ENCODE measurements at places on chromosomes 12 and 14. TPM values are rescaled to one million over a fixed set of nuclear protein-coding genes. Genes with fewer than 3 reads are reported as not detected.

Gene KRR1
- total RNA-seq, result 59.0 TPM

Gene IL22
- not detected for total RNA-seq

DNA sequence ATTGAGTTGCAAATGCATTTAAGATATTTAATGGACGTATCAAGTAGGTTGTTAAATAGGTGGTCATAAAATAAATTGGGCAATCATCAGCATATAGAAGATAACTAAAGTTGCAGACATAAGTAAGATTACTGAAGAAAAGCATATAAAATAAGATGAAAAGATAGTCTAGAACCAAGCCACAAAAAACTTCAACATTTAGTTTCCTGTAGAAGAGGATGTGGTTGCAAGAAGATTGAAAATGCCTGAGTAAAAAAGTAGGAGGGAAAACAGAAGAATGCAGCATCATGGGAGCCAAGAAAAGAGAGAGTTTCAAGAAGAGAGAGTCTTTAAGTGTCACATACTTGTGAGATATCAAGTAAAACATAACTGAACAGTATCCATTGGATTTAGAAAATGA lies 17.6 kb upstream of the SLC16A7 start:
- no peaks in the 10 kb centered on the region for H3K27me3 ChIP-seq
- H3K36me3 ChIP-seq, result no peaks in the 10 kb centered on the region
- H3K4me1 ChIP-seq, result peaks cover 16% of the 10 kb centered on the region

GRCh38 chr14:21042918-21043317 lies 756 bp downstream of the RNASE7 start:
- no peak overlapping the region for H3K4me3 ChIP-seq
- no peak overlapping the region for H3K27ac ChIP-seq
- DNase-seq, result no peak
- H3K4me1 ChIP-seq, result peaks cover 62% of the 10 kb centered on the region
- peaks cover 23% of the 10 kb centered on the region for H3K27me3 ChIP-seq

- H3K27ac ChIP-seq, result no peak overlapping the region
- peaks cover 17% of the 10 kb centered on the region for H3K36me3 ChIP-seq
- H3K4me1 ChIP-seq, result no peaks in the 10 kb centered on the region
- H3K4me3 ChIP-seq, result no peak overlapping the region
- DNase-seq, result no peak
Observed at GRCh38 chr14:30921305-30921704, 46.9 kb downstream of the COCH start.

DNA sequence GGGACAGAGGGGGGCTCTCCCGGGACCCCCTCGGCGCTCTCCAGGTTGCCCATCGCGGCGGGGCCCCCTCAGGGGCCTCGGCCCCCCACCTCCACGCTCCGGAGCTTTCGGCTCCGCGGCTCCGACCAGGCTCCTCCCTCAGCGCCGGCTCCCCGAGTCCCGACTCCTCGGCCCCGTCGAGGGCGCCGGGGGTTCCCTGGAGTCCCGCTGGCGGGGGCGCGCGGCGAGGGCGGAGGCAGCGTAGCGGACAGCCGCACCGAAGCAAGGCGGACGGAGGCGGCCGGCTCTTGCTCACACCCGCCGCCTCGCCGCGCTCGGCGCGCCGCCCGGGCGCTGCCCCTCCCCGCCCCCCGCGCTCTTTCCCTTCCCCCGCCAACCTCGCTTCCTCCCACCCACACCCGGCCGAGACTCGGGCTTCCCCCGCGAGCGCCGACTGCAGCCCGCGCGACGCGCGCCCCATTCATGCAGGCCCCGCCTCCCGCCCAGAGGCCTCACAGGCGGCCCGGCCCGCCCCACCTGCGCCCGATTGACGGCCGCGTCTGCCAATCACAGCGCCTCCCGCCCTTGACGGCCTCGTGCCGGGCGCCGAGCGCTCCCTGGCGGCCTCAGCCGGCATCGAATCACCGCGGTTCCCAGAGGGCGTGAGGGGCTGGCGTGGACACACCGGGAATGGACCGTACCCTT lies at the start of gene FMNL3:
Gene FMNL3, minus strand, starts transcription at position 278 of the 684 bp plus-strand sequence. Its CDS starts 225 bp downstream, at position 53.
- peaks cover 13% of the 10 kb centered on the region for H3K27me3 ChIP-seq
- H3K4me1 ChIP-seq, result peaks cover 46% of the 10 kb centered on the region
- H3K4me3 ChIP-seq, result peak within 1 kb of the TSS; percentile 93
- DNase-seq, result peak; percentile 96
- no peaks in the 10 kb centered on the region for H3K36me3 ChIP-seq

GRCh38 chr14:52354242-52354641 lies 40.1 kb downstream of the PTGER2 start:
- DNase-seq, result no peak
- peak overlapping the region; percentile 90 for H3K27ac ChIP-seq
- H3K4me3 ChIP-seq, result peak overlapping the region; percentile 75
- peaks cover 63% of the 10 kb centered on the region for H3K4me1 ChIP-seq
- H3K36me3 ChIP-seq, result 0 out of 2 replicates have a peak, but pooled peaks cover 4% of the 10 kb centered on the region

Gene P2RX7
- 0.28 TPM for total RNA-seq

- no peaks in the 10 kb centered on the region for H3K27me3 ChIP-seq
Observed at GRCh38 chr12:91513313-91513712, 330.7 kb upstream of the DCN start.

DNA sequence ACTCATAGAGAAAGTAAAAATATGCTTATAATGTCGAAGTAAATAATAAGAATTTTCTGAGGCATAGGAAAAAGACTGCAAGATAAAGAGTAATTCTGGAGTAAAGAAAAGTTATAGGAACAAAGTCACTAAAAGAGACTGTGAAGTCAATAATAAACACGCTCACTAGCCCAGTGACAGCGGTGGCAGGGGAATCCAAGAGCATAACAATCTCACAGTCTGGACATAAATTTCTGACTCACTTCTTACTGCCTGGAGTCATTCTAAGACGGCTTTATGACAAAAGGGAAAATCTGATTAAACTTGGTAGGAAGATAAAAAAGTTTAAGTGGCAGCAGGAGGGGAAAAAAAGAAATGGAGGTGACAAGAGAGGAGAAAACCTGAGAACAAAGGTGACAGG lies 56.4 kb upstream of the GRIP1 start:
- no peaks in the 10 kb centered on the region for H3K4me1 ChIP-seq
- no peak for DNase-seq
- no peaks in the 10 kb centered on the region for H3K27me3 ChIP-seq
- no peak overlapping the region for H3K4me3 ChIP-seq
- no peak overlapping the region for H3K27ac ChIP-seq
- no peaks in the 10 kb centered on the region for H3K36me3 ChIP-seq

- H3K36me3 ChIP-seq, result no peaks in the 10 kb centered on the region
- no peak for DNase-seq
- H3K4me1 ChIP-seq, result peaks cover 62% of the 10 kb centered on the region
- H3K27me3 ChIP-seq, result no peaks in the 10 kb centered on the region
- peak overlapping the region; percentile 0 for H3K4me3 ChIP-seq
Observed at GRCh38 chr12:93122569-93123091, 193.5 kb upstream of the EEA1 start.

Gene RHEBL1
- total RNA-seq, result 0.59 TPM

- H3K36me3 ChIP-seq, result no peaks in the 10 kb centered on the region
- no peak for DNase-seq
Observed at GRCh38 chr12:50927356-50927755, 25.0 kb upstream of the HIGD1C start.

- H3K4me1 ChIP-seq, result peaks cover 16% of the 10 kb centered on the region
- H3K4me3 ChIP-seq, result no peak overlapping the region
- H3K27me3 ChIP-seq, result no peaks in the 10 kb centered on the region
- peaks cover 30% of the 10 kb centered on the region for H3K36me3 ChIP-seq
- DNase-seq, result peak; percentile 21
Observed at GRCh38 chr14:88463318-88463717, 77.9 kb downstream of the SPATA7 start.

GRCh38 chr12:11824736-11825135 lies 175.3 kb downstream of the ETV6 start:
- peaks cover 25% of the 10 kb centered on the region for H3K4me1 ChIP-seq
- H3K27me3 ChIP-seq, result 0 out of 2 replicates have a peak, but pooled peaks cover 1% of the 10 kb centered on the region
- DNase-seq, result no peak
- H3K4me3 ChIP-seq, result no peak overlapping the region

DNA sequence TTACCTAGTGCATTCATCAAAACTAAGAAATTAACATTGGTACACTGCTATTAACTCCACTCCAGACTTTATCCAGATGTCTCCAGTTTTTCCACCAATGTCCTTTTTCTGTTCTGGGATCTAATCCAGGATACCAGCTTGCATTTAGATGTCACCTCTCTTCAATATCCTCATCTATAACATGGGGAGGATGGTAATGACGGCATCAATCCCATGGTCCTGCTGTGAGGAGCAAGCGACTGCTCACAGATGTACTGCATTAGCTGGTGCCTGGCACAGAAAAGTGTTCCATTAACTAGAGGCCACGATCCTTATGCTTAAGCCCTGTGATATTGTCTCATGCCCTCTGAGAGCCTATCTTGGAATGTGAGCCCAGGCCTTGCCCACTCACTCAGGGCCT lies 53.8 kb downstream of the CALM1 start:
- no peaks in the 10 kb centered on the region for H3K4me1 ChIP-seq
- H3K27me3 ChIP-seq, result peaks cover 17% of the 10 kb centered on the region
- DNase-seq, result no peak
- H3K4me3 ChIP-seq, result no peak overlapping the region

Gene TAPBPL
- total RNA-seq, result 4.9 TPM

DNA sequence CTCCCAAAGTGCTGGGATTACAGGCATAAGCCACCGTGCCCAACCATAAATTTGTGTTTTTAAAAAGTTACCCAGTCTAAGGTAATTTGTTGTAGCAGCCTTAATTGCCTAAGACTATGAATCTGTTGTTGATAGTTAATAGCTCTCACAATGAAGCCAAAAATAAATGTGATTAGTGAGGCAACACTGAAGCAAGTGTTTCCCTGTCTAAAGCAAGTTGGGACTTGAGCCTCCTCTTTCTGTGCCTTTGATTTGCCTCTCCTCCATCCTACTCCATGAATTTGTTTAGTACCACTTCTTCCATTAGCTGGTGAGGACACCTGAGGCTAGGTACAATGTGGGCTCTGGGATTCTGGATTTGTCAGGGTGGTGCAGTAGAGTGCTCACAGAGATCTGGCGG lies 36.8 kb downstream of the DAAM1 start:
- H3K4me1 ChIP-seq, result peaks cover 26% of the 10 kb centered on the region
- H3K27ac ChIP-seq, result no peak overlapping the region
- no peak overlapping the region for H3K4me3 ChIP-seq

- H3K27ac ChIP-seq, result no peak overlapping the region
- H3K4me1 ChIP-seq, result no peaks in the 10 kb centered on the region
- H3K36me3 ChIP-seq, result no peaks in the 10 kb centered on the region
- no peak overlapping the region for H3K4me3 ChIP-seq
- peaks cover 5% of the 10 kb centered on the region for H3K27me3 ChIP-seq
Observed at GRCh38 chr14:24774187-24774915, 140.4 kb upstream of the GZMB start.

- no peak overlapping the region for H3K4me3 ChIP-seq
- H3K36me3 ChIP-seq, result no peaks in the 10 kb centered on the region
- H3K27ac ChIP-seq, result no peak overlapping the region
- DNase-seq, result no peak
Observed at GRCh38 chr14:81385419-81385818, 14.7 kb downstream of the STON2 start.

DNA sequence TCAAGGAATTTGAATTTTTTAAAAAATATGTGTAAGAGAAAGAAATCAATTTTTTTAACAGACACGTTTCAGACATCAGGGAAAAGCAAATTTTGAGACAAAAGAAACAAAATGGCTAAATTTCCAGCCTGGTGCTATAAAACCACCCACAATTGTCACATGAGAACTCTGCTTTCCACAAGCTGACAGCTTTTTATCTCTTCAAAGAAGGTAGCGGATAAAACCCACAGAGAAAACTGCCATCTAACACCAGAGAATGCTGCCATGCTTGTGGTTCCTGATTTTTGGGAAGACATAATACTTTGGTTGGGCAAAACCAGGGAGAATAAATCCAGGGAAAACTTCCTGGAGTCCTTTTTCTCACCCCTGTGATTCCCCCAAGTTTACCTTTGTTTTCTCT lies 10.3 kb upstream of the ITPR2 start:
- peaks cover 26% of the 10 kb centered on the region for H3K4me1 ChIP-seq
- H3K36me3 ChIP-seq, result no peaks in the 10 kb centered on the region
- no peak for DNase-seq
- no peak overlapping the region for H3K4me3 ChIP-seq
- peaks cover 7% of the 10 kb centered on the region for H3K27me3 ChIP-seq
- no peak overlapping the region for H3K27ac ChIP-seq

Gene DPY19L2
- total RNA-seq, result 1.9 TPM

DNA sequence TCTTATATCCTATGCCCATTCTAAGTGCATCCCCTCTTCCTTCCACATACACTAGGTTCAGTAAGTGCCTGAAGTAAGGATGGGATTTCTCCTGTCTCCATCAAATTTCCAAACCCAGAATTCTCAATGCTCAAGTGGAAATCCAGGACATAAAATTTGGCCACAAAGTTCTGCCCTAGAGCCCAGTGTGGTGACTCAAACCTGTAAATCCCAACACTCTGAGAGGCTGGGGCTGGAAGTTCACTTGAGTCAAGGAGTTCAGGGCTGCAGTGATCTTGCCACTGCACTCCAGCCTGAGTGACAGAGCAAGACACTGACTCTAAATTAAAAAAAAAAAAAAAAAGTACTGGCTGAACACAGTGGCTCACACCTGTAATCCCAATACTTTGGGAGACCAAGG lies 4.5 kb upstream of the ARF3 start:
- H3K27ac ChIP-seq, result peak overlapping the region; percentile 45
- H3K4me3 ChIP-seq, result no peak overlapping the region
- no peaks in the 10 kb centered on the region for H3K36me3 ChIP-seq
- peaks cover 31% of the 10 kb centered on the region for H3K4me1 ChIP-seq

DNA sequence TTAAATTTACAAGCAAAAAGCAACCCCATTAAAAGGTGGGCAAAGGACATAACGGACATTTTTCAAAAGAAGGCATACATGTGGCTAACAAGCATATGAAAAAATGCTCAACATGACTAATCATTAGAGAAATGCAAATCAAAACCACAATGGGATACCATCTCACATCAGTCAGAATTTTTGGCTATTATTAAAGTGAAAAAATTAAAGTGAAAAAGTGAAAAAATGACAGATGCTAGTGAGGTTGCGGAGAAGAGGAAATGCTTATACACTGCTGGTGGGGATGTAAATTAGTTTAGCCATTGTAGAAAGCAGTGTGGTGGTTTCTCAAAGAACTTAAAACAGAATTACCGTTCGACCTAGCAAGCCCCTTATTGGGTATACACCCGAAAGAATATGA lies 7.9 kb downstream of the OTOGL start:
- no peak overlapping the region for H3K4me3 ChIP-seq
- no peaks in the 10 kb centered on the region for H3K27me3 ChIP-seq
- H3K36me3 ChIP-seq, result 0 out of 2 replicates have a peak, but pooled peaks cover 5% of the 10 kb centered on the region
- peak overlapping the region; percentile 54 for H3K27ac ChIP-seq
- peaks cover 22% of the 10 kb centered on the region for H3K4me1 ChIP-seq
- DNase-seq, result peak; percentile 56

Measured in HFFc6 (cell line).